Hair follicular keratinocyte (primary cell): ENCODE measurements at places on chromosomes 7 and 10. TPM values are rescaled to one million over a fixed set of nuclear protein-coding genes. Genes with fewer than 3 reads are reported as not detected.

Gene C10orf95
- 3.2 and 7.7 TPM in 2 replicates for total RNA-seq

Gene PDCD11
- 32.2 and 34.5 TPM in 2 replicates for total RNA-seq

Gene CYP2C8
- total RNA-seq = not detected in 2 replicates

Gene ADGRA1
- not detected in 2 replicates for total RNA-seq

Gene VIM
- 1,572 and 2,255 TPM in 2 replicates for total RNA-seq
